Spleen (tissue), 13 donors: ENCODE measurements at places on chromosomes 2 and 18. TPM values are rescaled to one million over a fixed set of nuclear protein-coding genes. Genes with fewer than 3 reads are reported as not detected.

Gene RAB6C
- 0.79 TPM for total RNA-seq

Gene TRIM54
- 0.23 TPM for total RNA-seq

Gene XDH
- not detected for total RNA-seq

GRCh38 chr18:36547544-36547943 lies 250.0 kb downstream of the FHOD3 start:
- peaks cover 9% of the 10 kb centered on the region for H3K27me3 ChIP-seq
- H3K4me3 ChIP-seq: no peak overlapping the region
- no peaks in the 10 kb centered on the region for H3K4me1 ChIP-seq
- no peaks in the 10 kb centered on the region for H3K36me3 ChIP-seq
- no peak for DNase-seq

GRCh38 chr2:31402388-31402787 lies 12.2 kb downstream of the XDH start:
- H3K4me3 ChIP-seq: no peak overlapping the region
- no peak for DNase-seq
- no peak overlapping the region for H3K27ac ChIP-seq
- H3K36me3 ChIP-seq: no peaks in the 10 kb centered on the region
- no peaks in the 10 kb centered on the region for H3K4me1 ChIP-seq

DNA sequence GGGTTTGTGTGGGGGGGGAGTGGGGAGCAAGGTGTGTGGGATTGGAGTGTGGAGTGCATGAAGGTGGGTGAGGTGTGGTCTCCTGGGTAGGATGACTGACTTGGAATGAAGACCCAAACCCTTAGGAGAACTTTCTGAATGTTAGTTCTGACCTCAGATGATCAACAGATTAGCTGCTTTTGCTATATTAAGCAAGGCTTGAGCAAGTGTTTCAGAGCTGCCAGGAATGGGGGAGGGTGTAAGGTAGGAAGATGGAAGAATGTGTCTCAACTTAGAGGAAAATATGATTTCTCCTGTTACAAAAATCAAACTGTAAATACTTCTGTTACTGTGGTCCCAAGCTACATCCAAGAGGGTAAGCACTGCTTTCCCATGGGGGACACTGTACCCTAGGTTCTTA lies 273.6 kb downstream of the TGIF1 start:
- no peak overlapping the region for H3K27ac ChIP-seq
- H3K36me3 ChIP-seq: no peaks in the 10 kb centered on the region
- H3K27me3 ChIP-seq: no peaks in the 10 kb centered on the region
- H3K4me3 ChIP-seq: no peak overlapping the region
- no peak for DNase-seq

- no peak overlapping the region for H3K4me3 ChIP-seq
- no peak for DNase-seq
- H3K4me1 ChIP-seq: peaks cover 13% of the 10 kb centered on the region
- H3K27me3 ChIP-seq: no peaks in the 10 kb centered on the region
- H3K36me3 ChIP-seq: no peaks in the 10 kb centered on the region
- no peak overlapping the region for H3K27ac ChIP-seq
Observed at GRCh38 chr2:222714361-222715241, 43.1 kb downstream of the MOGAT1 start.
